ENCODE measurements at places on chromosomes 3 and 15.

DNA sequence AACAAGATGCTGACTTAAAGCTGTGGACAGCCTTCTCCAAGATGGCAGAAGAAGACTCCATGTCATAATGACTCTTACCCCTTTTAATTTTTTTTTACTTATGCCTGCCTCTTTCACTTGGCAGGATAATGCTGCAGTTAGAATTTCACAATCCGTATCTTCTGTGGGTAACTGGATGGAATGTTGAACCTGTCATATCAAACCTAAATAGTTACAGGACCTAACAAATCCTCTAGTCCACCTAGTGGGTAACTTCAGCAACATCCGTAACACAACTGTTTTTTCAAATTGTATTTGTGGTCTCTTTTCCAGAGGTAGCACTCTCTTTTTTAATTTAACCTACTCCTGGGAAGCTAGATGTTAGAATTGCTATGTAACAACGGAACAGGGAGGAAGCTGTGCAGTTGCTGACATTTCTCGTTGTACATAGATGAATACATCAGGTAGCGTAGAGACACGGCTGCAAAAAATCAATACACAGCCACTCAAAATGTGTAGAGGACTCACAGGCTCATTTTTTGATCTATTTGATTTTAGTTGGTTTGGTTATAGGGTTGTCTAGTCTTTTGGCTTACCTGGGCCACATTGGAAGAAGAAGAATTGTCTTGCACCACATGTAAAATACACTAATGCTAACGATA lies 43.9 kb upstream of the TRPM1 start:
- no peak for DNase-seq

DNA sequence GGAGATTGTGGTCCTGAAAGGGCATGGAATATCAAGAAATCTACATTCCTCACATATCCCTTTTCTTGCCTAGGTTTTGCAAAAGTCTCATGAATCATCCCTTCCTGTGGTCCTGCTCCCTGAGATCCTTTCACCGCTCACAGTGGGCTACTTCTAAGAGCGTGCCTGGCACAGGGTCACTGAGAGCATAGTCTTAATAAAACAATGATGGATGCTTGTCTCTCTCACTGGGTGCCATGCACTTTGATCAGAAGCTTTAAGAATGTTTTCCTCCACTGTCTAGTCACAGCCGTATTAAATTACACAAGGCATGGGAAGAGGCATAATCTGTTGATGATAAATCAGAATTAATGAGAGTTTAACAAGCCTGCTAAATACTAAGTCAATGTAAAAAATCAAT lies 269.7 kb upstream of the ATP10A start:
- no peak for DNase-seq

GRCh38 chr15:35019404-35020327 lies 31.6 kb upstream of the ZNF770 start:
- no peak for DNase-seq

DNA sequence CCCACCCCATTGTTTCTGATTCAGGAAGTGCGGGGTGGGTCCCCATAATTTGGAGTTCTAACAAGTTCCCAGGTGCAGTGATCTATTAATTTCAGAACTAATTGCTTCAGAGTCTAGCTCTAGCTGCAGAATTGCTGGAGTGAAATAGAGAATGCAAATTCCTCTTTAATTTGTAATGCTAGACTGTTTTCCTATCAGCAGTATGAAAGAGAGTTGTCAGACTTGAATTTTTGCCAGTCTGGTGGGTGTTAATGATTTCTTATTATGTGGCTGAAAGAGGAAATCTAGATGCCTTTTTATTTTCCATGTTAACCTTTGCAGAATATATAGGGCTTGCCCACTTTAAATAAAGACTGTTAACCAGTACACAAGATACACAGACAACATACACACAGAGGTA lies 23.7 kb downstream of the APH1B start:
- no peak for DNase-seq

GRCh38 chr3:75144406-75144805 lies 519.7 kb upstream of the FRG2C start:
- DNase-seq: no peak

GRCh38 chr3:197507541-197507940 lies 48.2 kb downstream of the BDH1 start:
- DNase-seq: no peak

- no peak for DNase-seq
Measured at GRCh38 chr3:4906107-4906621, 73.1 kb upstream of the BHLHE40 start.

GRCh38 chr15:48096355-48096786 lies 24.4 kb upstream of the SLC24A5 start:
- no peak for DNase-seq

- DNase-seq: no peak
Measured at GRCh38 chr15:85745023-85745422, 49.7 kb downstream of the KLHL25 start.

DNA sequence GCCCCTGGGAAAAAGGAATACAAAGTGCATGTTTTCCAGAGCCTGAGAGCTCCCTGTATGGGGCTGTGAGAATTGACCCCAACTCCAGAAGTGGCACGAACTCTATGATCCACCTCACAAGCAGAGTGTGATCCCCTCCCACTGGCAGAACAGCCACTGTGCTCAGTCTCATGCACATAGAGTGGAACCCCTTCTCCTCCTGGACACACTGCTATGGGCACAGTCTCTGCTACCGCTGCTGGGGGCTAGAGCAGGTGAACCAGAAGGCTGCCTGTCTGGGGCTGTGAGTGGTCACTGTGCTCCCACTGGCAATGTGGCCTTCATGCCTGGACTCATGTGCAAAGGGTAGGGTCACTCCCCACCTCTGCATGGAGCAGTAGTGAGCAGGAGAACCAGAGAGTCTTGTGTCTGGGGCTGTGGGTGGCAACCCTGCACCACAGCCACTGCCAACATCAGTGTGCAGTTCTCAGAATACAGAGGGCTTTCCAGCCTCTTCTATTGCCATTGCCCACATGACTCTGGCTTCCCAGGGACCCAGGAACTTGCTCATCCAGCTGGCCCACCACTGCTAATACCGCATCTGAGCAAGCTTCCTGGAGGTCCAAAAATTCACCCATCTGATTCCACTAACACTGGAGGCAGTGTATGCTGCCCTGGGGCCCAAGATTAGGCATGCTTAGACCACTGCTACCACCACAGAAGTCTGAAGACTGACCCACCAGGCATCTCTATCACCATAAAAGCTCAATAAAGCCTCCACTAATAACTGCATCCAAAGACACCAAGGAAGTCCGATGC lies 343.7 kb upstream of the SOX14 start:
- DNase-seq: no peak

DNA sequence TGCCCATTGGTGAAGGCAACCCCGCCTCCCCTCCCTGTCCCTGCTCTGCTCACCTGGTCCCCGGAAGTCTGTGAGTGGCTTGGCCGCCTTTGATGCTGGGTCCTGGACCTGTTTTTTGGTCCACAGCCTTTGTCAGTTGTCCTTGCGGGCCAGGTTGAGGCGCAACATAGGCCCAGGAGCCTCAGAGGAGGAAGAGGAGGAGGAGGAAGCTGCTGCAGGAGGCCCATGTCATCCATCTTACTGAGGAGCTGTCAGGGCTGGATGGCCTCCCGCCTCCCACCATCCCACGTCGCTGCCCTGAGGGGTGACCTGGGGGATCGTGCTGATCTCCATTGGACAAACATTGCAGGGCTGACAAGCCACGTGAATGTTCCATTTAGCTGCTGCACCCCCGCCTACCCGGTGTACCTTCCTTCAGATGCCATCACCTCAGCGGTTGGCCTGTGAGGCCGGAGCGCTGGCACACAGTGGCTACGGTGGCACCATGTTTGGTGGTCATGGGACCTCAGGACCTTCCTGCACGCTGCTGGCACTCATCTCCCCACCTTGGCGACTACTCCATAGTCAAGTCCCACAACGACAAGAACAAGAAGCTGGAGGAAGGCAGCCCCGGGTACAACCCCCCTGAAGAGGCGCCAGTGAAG lies 106.3 kb downstream of the SMAD6 start:
- DNase-seq: no peak

DNA sequence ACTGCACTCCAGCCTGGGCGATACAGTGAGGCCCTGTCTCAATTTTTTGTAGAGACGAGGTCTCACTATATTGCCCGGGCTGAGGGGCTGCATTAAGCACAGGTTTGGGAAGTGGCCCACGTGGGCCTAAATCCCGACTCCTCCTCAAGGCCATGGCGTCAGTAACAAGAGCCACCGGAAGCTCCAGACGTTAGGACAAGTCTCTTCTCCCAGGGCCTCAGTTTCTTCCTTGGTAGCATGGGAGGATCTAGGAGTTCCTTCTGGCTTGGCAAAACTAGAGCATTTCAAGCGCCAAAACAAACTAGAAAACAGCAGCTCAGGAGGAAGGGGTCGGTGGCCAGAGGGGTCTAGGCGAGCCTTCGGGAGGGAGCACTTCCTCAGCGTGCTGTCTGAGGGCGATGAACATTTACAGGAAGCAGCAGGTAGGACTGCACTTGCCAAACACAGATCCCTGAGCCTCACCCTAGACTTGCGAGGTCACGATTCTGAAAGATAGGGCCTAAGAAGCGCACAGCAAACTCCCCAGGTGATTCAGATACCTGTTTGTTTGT lies 536 bp downstream of the SNAPC5 start:
- no peak for DNase-seq

GRCh38 chr15:73019601-73020146 lies 32.6 kb upstream of the NEO1 start:
- DNase-seq: no peak

- DNase-seq: no peak
Measured at GRCh38 chr3:72171946-72172345, 387.0 kb upstream of the PROK2 start.

GRCh38 chr3:37892927-37893600 lies 31.4 kb downstream of the CTDSPL start:
- no peak for DNase-seq

DNA sequence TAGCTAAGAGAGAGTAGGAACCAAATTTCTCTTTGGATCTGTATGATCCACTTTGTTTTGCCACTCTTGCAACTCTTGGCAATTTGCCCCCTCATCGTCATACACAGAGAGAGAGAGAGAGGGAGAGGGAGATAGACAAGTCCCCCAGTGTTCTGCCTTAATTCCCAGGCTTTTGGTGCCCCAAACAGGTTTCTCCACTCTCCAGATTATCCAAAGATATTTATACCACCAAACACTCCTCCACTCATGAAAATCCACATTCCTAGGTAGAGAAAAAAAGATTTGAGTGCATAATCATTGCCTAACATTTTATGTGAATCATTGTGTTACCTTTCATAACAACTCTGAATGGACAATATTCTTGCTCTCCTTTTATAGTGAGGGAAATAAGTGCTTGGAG lies 15.3 kb downstream of the ACP3 start:
- no peak for DNase-seq

DNA sequence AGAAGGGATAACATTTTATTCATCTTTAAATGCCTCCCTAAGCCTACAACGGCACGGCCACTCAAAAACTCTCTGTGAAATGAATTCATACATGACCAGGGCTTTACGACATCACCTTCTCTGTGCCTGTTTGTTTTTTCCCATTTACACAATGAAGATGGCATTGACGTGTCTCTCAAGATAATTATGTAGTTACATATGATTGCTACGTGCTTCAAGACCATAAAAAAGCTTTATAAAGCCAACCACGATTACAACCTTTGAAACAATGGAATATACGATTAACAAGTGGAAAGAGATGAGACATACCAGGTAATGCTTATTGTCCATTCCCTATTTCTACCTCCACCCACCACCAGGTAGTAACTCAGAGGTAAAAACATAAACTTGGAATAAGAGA lies 168.4 kb downstream of the P3H2 start:
- DNase-seq: no peak

DNA sequence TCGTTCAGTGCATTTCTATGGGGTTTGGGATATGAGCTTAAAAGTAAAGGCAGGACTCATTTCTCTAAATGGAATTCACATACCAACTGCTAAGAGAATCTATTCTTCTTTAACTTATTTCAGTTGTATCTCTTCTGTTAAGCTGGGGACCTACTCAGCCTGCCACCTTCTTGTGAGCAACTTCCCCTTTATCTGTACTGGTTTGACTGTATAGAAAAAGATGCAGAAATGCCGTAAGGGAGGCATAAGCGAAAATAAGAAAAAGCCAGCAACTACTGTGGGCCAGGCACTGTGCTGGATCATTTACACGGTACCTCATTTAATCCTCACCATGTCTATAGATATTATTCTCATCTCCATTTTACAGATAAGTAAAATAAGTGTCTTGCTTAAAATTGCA lies 38.4 kb downstream of the RBMS3 start:
- DNase-seq: no peak

- DNase-seq: no peak
Measured at GRCh38 chr3:187040516-187041361, 98.6 kb downstream of the RPL39L start.

GRCh38 chr3:66991459-66991858 lies 6.6 kb upstream of the KBTBD8 start:
- DNase-seq: no peak

GRCh38 chr3:72165317-72165716 lies 380.4 kb upstream of the PROK2 start:
- DNase-seq: no peak

- no peak for DNase-seq
Measured at GRCh38 chr15:67782691-67782991, 42.7 kb upstream of the SKOR1 start.

DNA sequence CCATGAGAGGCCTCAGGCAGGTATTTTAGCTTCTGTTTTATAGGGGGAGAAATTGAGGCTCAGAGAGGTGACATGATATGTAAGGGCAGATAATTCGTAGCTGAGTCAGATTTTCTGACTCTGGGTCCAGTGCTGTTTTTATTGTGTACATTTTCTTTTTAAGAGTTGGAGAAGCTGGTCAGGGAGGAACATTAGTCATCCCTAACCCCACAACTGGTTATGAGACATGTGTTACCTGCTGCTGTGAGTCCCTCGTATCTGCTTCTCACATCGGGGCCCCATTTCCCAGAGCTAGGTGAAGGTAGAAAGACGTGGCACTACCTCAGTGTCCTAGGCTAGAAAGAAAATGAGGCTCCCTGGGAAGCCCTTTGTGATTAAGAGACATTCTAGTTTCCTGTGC lies 28.6 kb downstream of the GALNT15 start:
- no peak for DNase-seq

- no peak for DNase-seq
Measured at GRCh38 chr3:175512700-175513099, 653.6 kb downstream of the NAALADL2 start.

GRCh38 chr3:132543011-132543739 lies 53.9 kb upstream of the ACKR4 start:
- no peak for DNase-seq

GRCh38 chr3:157099326-157100095 lies 60.4 kb downstream of the CCNL1 start:
- DNase-seq: no peak

- no peak for DNase-seq
Measured at GRCh38 chr3:60065227-60065868, 1015.5 kb upstream of the CFAP20DC start.

DNA sequence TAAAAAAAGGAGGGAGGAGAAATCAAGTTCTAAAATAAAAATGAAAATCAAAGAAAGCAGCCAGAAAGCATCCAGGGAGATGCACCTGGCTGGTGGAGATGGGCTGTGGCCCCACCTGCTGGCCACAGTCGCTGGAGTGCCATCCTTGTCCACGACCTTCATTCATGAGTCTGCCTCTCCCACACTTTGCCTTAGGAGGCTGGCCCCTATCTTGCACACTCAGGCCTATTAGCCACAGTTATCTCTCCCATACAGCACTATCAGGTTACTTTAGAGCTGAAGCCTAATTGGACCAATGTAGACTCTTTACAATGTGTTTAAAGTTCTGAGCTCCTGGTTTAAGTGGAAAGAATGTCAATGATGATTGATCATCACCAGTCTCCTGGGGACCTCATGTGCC lies 392.0 kb upstream of the RORA start:
- no peak for DNase-seq

Measured in activated CD4-positive, alpha-beta T cell treated with anti-CD3 and anti-CD28 coated beads for 24 hours (primary cell).